ENCODE measurements at places on chromosomes 2 and 18. TPM values are rescaled to one million over a fixed set of nuclear protein-coding genes. Genes with fewer than 3 reads are reported as not detected.

SLC14A1 gene
- not detected for total RNA-seq

GRCh38 chr2:32484937-32485336 lies 128.1 kb downstream of the BIRC6 start:
- DNase-seq = no peak

- peak; percentile 24 for DNase-seq
Observed at GRCh38 chr2:126890551-126891450, 7.9 kb upstream of the TEX51 start.

GRCh38 chr2:70116936-70117552 lies 29.8 kb downstream of the PCBP1 start:
- DNase-seq = no peak
